ENCODE measurements at places on chromosomes 12 and 14. TPM values are rescaled to one million over a fixed set of nuclear protein-coding genes. Genes with fewer than 3 reads are reported as not detected.

GRCh38 chr12:53456654-53457366 is 4.9 kb downstream of the PCBP2 start:
- no peak for DNase-seq

GRCh38 chr14:65024957-65025356 is 38.3 kb downstream of the FNTB start:
- no peak for DNase-seq

DNA sequence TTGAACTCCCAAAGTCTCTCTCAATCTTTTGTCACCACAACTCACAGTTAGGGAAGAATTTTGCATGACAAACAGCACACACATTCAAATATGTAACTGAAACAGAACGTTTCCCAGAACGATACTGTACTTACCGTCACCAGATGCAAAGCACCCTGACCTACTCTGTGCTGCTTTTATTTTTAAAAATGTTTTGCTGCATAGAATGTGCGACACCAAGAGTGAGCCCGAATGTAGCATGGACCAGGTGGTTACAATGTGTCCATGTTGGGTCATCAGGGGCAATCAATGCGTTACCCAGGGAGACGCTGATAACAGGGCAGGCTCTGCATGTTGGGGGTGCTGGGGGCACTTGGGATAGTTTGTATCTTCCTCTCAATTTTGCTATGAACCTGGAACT is 14.6 kb upstream of the EIF5 start:
- DNase-seq = no peak

GRCh38 chr12:4943938-4944284 is 34.2 kb downstream of the KCNA1 start:
- DNase-seq = no peak

Gene KCTD10
- 64.8 TPM for total RNA-seq

DNA sequence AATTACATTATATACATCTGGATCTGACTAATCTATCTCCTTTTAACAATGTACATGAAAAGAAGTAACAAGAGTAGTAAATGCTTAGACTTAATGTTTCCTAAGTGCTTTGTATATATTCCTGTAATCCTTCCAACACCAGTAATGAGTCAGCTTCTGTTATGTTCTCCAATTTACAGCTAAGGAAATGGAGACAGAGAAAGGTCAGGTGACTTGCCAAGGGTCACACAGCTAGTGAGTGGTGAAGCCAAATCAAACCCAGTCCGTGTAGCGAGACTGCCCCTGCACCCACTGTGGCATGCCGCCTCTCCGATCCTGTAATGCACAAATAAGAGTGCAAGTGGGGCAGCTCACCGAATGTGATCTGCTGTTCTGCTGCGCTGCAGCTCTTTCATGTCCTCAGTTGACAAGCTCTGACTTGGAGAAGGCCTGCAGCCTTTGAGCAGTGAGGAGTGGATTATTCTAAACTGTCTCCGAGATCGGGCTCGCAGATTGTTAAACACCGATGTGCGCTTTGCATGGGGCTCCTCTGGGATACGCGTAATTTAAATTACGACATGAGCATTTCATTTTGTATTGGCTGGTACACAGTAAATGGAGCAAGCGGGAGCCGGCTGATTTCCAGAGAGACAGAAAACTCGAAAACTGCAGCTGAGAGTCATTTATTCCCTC is 65.1 kb upstream of the KTN1 start:
- DNase-seq = no peak

DNA sequence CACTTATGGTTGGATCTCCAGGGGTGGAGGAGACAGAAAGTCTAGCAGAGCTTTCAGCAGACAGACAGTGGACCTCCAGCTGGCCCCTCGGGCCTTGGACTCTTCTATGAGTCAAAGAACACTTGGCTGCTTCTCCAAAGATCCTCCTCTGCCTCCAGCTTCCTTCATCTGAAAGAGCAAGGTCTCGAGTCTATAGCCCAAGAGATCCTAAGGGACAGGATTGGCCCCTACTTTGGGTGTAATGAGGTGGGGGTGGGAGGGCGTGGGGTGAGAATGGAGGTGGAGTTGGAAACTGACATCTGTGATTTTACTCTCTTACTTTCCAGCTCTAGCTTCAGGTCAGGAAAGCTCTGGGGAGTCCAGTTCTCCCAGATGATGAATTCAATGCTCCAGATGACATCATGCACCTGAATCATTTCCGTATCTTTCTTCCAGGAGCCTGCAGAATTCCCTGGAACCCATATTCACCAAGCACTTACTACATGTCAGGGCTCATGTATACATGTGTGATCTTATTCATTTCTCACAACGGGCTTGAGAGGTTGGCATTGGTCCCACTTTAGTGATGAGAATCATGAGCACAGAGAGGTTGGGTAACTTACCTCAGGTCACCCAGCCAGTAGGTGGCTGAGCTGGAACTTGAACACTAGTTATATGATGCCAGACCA is 10.2 kb upstream of the PGF start:
- no peak for DNase-seq

- no peak for DNase-seq
These were observed 381.8 kb downstream of the BTG1 start for GRCh38 chr12:91763654-91764370.

DNA sequence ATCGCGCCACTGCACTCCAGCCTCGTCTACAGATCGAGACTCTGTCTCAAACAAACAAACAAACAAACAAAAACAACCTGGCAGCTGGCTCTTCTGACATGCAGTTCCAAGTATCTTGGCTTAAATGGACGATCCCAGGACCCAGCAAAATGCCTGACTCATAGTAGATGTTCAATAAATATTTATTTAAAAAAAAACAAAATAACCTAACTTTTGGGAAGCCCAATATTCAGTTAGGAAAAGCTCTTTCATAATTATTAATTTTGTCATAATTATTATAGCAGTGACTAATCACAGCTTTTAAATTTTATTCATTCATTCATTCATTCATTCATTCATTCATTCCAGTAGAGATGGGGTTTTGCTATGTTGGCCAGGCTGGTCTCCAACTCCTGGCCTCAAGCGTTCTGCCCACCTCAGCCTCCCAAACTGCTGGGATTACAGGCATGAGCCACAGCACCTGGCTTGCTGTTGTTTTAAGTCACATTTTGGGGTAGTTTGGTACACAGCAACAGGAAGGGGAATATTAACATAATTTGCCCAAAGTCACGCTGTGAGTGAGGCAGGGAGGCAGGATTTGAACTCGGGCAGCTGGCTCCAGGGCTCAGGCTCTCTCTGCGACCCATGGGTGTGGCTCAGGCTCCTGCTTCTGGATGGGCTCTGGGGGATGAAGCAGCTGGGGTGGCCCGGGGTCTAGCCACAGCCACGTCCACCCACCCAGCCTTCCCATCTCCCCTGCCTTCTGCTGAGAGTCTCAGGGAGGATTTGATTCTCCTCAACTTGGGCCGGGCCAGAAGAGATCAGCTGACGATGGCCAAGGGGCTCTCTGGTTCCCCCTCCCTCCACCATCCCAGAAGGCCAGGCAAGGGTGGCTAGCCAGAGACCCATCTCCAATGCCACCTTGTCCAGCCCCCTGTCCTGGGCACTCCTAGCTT is 2.4 kb downstream of the SDS start:
- DNase-seq = no peak

GRCh38 chr12:80498059-80498728 is 54.2 kb downstream of the PTPRQ start:
- no peak for DNase-seq

DNA sequence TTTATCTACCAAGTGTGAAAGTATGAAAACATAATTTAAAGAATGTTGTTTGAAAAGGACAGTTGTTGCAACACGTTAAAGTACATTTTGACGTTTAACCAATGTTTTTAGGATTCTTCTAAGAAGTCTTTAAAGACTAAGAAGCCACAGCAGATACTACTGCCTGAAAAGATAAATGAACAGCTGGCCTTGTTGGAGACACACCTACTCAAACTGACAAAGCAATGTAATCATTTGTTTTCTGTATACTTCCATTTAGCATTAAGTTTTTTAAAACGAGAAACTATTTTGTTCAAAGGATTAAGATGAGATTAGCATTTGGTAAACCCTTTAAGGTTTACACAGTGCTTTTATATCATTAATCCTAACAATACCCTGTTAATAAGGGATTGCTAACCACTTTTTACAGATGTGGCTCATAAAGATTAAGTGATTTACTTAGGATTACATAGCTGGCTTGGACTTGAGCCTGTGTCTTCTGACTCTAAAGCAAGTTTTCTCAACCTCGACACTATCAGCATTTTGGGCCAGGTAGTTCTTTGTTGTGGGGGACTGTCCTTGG is 134.4 kb downstream of the CFAP54 start:
- no peak for DNase-seq

DNA sequence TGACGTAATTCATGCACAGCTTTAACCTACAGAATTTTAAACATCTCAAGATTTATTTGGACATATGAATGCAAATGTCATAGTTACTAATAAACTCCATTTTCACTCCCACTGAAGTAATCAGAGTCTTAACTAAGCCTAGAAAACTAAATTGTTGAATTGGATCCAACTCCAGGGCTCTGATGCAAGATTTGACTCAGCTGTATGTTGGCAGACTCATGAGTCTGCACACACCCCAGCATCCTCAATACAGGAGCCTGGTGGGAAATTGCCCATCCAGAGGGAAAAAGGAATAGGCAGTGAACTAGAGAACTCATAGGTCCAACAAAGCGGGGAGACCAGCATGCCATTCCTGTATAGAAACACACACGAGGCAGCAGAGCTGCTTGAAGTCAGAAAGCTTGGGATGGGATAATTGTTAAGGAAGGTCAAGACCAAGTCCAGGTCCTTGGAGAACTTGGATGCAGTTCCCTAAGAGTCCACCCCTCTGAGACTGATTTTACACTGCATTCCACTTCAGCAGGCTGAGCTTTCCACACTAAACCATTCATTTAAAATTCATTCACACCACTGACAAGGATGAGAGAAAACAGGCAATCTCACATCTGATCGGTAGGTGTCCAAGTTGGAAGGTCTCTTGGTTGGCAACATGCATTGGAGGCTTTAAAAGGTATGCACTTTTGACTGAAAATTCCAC is 14.4 kb downstream of the TMTC1 start:
- DNase-seq = peak; percentile 23

DNA sequence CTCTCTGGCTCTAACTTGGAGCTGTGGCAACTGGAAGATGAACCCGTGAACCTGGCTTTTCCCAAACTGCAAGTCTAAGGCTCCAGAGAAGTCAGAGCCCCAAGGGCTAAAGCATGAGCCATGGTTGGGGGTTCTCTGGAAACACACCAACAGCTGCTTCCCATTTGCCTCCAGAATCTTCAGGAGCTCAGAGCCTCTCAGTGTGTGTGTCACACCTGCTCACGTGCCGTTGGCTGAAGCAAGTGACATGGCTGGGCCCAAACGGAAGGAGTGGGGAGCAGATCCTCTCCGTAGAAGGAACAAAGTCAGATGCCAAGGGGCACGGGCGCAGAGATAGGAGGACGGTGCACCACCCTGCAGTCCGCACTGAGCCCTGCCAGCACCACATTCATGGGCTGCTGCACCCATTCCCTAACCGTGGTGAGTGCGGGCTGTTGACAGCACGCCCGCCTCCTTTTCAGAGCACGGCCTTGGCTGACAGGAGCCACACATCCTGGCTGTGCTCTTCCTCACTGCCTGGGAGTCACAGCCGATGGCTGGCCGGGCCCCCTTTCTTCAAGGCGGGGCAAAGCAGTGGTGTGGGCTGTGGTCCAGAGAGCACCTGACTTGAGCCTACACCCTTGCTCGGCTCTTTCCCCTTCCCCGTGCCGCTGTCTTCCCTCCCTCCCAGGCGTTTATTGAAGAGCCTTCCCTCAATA is 16.6 kb upstream of the TRAF3 start:
- DNase-seq = no peak

- no peak for DNase-seq
These were observed 54.0 kb downstream of the PRIMA1 start for GRCh38 chr14:93734086-93734822.

- DNase-seq = no peak
These were observed 53.8 kb downstream of the GXYLT1 start for GRCh38 chr12:42090899-42091298.

DNA sequence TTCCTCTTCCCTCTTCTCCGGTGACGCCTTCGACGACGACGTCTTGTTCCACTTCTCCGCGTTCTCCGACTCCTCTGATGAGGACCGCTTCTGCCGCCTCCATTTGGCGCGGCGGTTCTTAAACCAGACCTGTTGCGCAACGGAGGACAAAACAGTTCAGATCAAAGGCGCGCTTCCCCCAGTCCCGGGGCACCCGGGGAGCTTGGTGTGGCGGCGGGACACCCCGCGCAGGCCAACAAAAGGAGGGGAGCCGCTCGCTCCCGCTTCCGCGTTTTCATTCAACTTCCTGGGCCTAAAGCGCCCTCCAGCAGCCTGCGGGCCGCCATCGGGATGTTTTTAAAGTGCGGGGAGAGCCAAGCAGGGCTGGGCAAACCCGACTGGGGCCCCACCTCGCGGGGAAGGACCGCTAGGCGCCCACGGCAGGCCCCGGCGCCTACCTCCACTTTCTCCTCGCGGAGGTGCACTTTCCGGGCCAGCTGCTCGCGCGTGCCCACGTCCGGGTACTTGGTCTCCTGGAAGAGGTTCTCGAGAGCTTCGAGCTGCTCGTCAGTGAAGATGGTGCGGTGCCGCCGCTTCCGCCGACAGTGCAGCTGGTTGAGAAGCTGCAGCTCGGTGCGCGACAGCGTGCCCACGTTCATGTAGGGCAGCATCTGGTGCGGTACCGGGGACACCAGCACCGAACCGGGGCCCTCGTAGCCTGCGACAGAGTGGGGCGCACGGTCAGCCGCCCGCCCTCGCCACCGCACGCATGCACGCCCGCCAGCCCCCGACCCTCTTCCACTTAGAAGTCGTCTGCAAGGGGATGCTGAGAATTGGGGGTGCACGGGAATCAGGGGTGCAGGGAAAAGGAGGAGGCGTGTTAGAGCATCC is 1.2 kb downstream of the GSC start:
- no peak for DNase-seq

DNA sequence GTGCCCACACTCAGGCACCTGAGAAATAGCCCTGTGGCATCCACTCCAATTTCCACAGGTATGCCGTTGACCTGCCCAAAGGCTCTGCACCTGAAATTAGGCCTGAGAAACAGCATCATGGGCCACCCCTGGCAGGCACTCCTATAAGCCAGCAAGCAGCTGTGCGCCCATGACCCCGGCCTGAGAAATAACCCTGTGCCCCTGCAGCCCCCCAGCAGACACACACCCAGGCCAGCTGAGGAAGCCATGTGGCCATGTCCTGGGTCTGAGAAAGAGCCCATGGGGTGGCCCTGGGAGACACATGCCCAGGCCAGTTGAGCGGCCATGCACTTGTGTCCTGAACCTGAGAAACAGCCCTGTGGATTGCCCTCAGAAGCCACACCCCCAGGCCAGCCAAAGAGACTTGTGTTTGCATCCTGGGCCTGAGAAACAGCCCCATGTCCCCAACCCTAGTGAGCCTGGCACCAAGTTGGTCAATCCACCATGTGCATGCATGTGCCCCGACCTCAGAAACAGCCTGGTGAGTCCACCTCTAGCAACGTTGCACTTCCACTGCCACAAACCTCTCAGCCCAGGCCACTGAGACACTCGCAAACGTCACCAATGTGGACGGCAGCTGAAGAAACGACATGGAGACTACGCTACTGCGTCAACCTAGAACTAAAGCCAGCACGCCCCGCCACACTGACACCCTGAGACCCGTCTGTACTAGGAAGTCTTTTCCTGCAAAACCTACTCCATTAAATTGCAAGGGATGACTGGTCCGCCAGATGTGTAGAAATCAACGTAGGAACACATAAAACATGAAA is 411.9 kb downstream of the TMEM121 start:
- DNase-seq = no peak

Gene ESPL1
- 4.5 TPM for total RNA-seq

Data from uterus (tissue), 4 donors.